ENCODE measurements at places on chromosomes 6 and 20.

DNA sequence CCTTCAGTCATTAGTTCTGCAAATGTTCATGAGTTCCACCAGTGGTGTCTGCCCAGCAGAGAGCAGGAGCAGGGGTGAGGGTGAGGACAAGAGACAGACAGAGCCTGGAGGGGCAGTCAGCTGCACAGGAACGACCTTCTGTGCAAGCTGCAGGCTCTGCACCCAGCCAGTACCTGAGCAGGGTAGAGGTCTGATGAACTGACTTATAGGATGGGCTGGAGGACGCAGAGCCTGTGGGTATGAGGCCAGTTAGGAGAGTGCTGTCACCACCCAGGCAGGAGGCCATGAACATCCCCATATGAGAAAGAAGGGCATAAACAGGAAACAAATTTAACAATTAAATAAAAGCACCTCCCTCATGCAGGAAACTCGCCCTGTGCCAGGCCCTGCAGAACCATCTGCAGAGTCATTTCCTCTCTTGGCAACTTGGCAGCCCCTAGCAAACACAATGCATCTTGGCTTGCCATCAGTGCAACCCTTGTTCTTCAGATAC, 17.9 kb downstream of the C6orf15 start:
- DNase-seq = no peak

DNA sequence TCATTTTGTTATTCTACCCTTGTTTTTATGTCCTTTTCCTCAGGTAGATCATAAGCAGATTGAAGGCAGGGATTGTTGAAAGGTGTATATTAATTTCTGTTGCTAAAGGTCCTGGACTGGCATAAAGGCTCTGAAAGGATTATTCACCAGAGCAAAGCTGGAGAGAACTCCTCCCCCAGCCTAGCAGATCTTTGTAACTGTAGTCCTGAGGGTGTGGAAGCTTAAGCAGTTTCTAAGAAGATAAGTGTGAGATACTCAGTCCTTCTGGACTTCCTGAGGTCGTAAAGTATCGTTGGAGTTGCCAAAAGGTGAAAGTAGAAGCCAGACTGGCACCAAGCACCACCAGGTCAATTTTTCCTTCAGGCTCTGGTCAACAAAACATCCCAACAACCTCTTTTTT, 24.2 kb downstream of the CGA start:
- DNase-seq = no peak

- peak; percentile 34 for DNase-seq
These were observed 79.0 kb downstream of the PSMG4 start for GRCh38 chr6:3337521-3338350.

DNA sequence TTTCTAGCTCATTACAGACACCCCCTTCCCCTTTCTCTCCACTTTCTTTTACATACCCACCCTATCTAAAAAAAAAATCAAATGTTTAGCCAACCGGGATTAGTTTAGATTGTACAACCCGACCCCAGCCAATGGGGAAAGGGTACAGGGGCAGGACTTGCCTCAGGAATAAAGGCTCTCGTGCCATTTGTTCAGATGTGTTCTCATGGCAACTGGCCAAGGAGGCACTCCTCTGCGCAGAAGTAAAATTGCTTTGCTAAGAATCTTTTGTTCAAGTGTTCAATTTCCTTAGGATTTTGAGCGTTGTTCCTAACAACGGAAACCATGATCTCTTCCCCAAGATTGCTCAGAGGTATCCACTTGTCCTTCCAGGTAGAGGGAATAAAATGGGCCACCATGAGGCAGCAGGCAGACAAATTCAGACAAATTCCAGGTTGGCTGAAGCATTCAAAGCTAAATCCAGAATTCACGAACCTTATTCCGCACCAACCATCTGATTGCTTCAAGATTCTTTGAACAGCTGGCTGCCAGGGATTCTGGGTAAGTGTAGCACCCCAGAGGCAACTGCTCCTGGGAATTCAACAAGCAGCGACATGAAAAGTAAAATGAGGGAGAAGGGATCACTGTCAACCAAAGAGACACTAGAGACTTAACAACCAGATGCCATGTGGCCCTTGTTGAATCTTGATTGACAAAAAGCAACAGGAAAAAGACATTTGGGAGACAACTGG, 431.8 kb downstream of the PREX1 start:
- DNase-seq = no peak

DNA sequence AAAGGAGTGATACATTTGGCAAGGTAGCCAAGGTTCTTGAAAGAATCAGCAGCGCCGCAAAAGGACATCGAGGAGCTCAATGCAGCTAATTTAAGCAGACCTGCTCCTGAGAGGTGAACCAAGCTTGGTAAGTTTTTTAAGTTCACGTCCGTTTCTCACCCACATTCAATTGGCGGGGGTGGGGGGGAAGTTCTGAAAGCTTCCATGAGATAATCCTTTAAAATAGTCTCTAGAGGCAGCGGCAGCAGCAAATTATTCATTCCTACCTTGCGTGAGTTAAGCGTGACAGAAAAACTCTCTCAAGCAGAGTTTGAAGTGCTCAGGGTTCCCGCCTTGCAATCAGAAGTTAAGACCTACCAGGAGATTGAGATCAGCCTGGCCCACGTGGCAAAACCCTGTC, 97.3 kb upstream of the NHSL1 start:
- no peak for DNase-seq

DNA sequence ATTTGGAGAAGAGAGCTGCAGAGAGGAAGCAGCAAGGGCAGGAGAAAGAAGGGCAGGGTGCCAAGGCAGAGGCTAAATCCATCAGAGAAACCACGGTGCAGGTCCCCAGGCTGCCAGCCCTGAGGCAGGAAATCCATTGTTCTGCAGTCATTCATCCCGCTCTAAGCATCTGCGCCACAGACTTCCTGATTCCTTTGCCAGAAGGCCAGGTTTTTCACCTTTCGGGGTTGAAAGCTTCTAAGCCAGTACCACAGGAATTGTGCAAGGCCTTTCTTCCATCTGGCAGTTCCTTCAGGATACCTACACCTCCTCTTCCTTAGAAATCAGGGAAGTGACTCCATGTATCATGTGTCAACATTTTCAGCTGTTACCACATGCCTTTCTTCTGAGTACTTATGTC, 45.6 kb downstream of the ADGRF5 start:
- DNase-seq = no peak

DNA sequence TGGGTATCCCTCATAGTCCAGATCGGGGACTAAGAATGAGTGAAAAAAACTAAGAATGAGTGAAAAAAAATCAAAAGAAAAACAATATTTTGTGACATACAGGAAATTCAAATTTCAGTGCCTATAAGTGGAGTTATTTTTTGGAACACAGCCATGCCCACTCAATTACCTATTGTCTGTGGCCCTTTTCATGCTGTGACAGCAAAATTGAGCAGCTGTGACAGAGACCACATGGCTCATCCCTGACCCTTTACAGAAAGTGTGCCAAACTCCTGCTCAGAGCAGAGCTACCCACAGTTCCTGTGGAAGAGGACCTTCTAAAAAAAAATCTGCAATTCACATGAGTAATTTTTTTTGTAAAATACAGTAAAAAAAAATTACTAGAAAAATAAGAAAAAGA, 1.4 kb downstream of the NCR2 start:
- DNase-seq = no peak

GRCh38 chr6:147793871-147794643, 285.6 kb downstream of the SAMD5 start:
- no peak for DNase-seq

GRCh38 chr20:37452236-37452635, 68.8 kb upstream of the NNAT start:
- no peak for DNase-seq

GRCh38 chr6:37056439-37057127, 51.1 kb downstream of the FGD2 start:
- DNase-seq = no peak
